Activated CD4-positive, alpha-beta T cell treated with anti-CD3 and anti-CD28 coated beads for 24 hours (primary cell): ENCODE measurements at places on chromosomes 6 and 20.
A peak's percentile ranks its signal among the peaks of the same experiment; 100 is the strongest.

DNA sequence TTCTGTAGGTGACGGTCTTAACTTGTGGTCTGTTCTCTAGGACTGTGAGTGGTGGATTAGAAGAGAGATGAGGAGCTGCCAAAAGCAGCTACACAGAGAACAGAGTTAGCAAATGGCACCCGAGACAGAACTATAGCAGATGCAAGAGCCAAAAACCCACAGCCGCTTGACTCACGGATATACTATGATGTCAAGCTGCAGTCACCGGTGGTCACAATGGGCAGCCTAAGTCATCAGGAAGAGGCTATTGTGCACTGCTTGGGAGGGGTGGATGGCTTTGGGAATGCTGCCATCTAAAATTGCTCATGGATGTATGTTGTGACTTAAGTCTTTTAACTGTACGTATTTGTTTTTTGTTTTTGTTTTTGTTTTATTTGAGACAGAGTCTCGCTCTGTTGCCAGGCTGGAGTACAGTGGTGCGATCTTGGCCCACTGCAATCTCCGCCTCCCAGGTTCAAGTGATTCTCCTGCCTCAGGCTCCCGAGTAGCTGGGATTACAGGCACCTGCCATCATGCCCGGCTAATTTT lies at the start of gene GTSF1L:
Gene GTSF1L, minus strand, starts transcription at position 192 of the 528 bp plus-strand sequence. CDS start 308 bp downstream, outside the sequence.
- DNase-seq = no peak

DNA sequence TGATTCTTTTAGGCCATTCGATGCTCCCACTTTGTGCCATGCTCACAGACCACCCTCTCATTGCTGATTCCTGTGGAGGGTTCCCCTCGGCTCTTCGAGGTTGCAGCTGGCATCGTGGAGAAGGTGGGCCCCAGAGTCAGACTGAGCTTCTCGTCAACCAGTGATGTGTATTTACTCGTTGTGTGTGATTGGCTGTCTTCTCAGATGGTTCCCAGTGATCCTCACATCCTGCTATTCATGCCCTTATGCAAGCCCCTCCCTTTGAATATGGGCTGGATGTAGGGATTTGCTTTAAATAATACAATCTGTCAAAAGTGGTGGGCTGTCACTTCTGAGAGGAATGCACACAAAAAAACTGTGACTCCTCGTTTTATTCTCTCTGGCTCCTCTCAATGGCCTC lies 99.6 kb upstream of the ENPP5 start:
- DNase-seq = no peak

DNA sequence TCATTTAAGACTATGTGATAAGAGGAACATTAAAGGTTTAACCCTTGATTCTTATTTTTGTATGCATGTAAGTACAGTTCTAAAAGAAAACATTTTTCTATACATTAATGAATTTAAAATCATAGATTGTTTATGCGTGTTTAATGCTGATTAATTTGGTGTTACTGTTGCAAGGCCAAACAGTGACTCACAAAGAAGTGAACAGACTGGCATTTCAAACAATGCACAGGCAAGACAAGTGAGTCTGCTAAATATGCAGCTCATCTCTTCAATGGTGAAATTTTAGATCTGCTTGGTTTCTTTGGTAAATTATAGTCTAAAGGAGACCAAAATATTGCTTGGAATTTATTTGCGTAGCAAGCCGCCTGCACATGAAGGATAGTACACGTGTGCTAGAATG lies 417.4 kb upstream of the SOX4 start:
- DNase-seq = no peak

DNA sequence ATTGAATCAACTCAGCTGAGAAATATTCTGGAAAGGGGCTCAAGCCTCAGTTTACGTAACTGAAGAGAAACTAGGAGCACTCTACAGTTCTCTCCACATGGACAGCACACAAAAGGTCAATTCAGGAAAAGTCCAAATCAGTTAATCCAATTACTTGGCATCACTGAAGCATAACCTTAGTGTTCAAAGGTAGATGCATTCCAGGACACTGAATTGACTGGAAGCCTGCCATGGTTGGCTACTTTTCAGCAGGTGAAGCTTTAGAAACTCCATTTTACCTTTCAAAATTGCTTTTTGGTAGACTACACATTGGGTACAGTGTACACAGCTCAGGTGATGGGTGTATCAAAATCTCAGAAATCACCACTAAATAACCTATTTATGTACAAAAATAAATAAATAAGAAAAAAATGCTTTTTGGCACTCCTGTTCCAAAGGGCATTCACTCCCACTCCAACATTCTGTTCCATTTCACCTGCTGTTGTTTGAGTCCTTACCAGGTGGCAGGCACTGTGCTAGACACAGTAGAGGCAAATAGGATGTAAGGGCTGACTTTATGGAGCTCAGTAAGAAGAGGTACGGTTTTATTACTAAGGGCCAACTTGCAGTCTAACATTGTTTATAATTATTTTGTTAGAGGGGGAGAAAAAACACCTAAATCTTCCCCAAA lies 153.4 kb downstream of the FAXC start:
- DNase-seq = no peak

- no peak for DNase-seq
These were observed at the start of gene TAAR1 for GRCh38 chr6:132659082-132659481. Gene TAAR1, minus strand, starts transcription at chr6:132659182. Its CDS starts 13,179 bp downstream, at chr6:132646003.

GRCh38 chr6:41691426-41692079 lies 43.9 kb downstream of the TFEB start:
- no peak for DNase-seq

- DNase-seq = peak; percentile 51
These were observed 32.0 kb downstream of the ARHGAP40 start for GRCh38 chr20:38633577-38634093.

DNA sequence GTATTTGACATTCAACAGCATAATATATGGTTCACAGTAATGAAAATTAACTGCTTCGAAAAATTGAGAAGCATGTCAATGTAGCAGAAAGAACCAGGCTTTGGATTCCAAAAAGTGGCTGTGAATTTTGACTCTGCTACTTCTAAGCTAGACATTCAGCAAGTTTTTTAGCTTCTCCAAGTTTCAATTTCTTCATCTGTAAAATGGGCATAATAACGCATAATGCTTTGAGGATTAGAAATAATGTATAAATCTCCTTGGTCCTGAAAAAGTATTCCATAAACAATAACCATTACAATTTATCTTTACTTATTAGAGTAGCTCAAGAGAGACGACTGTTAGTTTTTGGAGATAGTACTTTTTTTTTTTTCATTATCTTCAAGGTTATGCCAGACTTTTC lies 7.7 kb downstream of the BLTP3A start:
- DNase-seq = no peak

- DNase-seq = no peak
These were observed 20.6 kb upstream of the NKX2-2 start for GRCh38 chr20:21534453-21534852.

- peak; percentile 18 for DNase-seq
These were observed 1.6 kb downstream of the INSM1 start for GRCh38 chr20:20369250-20370093.

GRCh38 chr6:40803897-40804702 lies 216.9 kb upstream of the LRFN2 start:
- DNase-seq = no peak

- DNase-seq = no peak
These were observed 79.7 kb upstream of the MYLIP start for GRCh38 chr6:16049168-16049567.

GRCh38 chr20:58706150-58706892 lies 13.7 kb downstream of the NPEPL1 start:
- DNase-seq = no peak

- DNase-seq = no peak
These were observed 412.3 kb upstream of the ID4 start for GRCh38 chr6:19424853-19425252.

GRCh38 chr6:123716506-123716905 lies 79.8 kb upstream of the TRDN start:
- no peak for DNase-seq

- no peak for DNase-seq
These were observed 120.8 kb downstream of the ISM1 start for GRCh38 chr20:13341737-13342393.

DNA sequence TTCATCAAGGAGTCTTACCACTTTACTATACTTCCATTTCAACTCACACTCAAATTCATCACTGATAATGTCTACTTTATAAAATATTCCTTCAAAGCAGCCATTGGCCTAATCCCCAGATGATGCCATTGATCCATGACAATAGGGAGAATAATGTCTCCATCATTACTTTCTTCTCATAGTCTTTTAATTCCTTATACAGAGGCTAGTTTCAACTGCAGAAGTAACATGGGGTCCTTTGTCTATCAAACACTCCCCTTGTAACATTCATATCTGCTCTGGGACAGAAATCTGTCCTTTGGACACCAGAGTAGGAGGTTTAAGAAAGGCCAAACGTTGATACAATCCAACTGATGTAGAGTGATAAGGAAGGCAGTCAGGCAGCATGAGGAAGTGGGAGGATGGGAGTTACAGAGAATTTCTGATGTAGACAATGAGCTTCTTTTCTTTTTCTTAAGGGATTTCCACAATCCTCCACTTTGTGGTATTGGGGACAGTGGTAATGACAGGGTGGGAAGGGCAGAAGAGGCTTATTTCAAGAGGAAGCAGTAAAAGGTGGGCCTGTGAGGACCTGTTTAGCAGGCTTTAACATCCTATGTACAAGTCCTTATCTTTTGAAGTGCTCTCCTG lies 18.9 kb upstream of the HLA-DOA start:
- DNase-seq = no peak

- DNase-seq = no peak
These were observed 911.8 kb downstream of the EPHA7 start for GRCh38 chr6:92507552-92507951.

DNA sequence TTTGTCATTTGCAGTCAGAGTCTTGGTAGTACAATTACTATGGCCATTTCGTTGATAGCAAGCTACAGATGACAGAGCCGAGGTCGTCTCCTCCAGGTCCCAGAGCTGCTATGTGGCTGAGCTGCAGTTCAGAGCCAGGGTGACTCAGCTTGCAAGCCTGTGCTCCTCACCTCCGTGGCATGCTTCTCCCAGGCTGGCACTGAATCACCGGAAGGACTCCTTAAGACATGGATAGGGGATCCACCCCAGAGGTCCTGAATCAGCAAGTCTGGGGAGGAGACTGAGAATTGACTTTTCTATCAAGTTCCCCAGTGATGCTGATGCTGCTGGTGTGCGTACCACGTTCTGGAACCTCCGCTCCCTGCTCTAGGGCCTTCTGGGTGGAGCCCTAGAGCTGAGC lies 291.2 kb downstream of the CDH26 start:
- no peak for DNase-seq

- DNase-seq = no peak
These were observed 231.3 kb upstream of the FLRT3 start for GRCh38 chr20:14568701-14569100.

DNA sequence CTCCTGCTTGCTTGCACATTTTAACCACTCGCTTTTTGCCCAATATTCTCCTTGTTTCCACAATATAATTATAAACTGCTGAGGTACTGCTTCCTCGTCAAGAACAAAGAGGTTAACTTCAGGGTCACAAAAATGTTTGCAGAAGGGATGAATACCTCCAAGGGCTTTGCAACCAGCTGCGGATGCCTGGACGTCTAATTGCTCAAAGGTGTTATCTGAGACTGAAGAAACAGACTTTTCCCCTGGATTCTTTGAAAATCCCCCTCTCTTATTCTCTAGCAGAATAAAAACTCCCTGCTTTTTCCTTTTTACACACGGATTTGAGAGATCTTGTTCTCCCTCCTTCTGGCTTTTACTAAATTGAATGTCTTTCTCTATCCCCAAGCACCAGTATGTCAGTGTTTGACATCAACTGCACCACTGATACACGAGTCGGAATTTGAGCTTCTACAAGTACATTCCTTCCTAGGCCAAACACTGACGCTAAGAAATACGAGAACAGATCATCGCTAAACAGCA lies 336 bp upstream of the SMPDL3A start:
- DNase-seq = no peak

GRCh38 chr6:111086685-111087084 lies 618 bp upstream of the SLC16A10 start:
- no peak for DNase-seq

- DNase-seq = no peak
These were observed 318.6 kb downstream of the LRFN2 start for GRCh38 chr6:40268614-40269013.

DNA sequence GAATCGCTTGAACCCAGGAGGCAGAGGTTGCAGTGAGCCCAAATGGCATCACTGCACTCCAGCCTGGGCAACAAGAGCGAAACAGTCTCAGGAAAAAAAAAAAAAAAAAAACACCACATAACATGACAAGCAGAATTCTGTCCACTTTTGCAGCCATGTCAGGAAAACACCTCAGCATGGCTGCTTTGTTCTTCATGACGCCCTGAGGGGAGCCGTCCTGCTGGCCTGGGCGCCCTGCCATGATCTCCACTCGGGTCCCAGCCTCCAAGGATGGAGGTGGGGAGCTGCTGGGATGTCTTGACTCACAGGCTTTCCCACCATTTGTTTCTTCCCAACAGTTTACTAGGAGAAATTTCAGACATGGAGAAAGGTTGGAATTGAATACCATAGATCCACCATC lies 42.2 kb downstream of the SNX9 start:
- no peak for DNase-seq

DNA sequence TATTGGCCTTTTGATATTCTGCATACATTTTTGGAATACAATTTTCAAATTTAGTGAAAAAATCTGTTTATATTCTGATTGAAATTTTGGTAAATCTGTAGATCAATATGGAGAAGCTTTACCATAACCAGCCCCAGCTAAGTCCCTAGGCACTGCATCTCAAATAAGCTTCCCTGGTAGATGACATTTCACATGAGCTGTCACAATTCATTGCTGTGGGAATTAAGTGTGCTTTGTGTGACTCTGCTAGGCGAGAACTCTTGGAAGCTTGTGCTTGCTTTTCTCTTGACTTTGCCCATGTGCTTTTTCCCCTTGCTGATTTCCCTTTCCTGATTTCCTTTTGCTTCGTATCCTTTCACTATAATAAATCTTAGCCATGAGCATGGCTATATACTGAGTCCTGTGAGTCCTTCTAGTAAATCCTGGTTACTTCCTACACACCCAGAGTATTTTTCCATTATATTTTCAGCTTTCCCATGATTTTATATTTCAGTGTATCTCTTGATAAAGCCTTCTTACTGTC lies 166.5 kb upstream of the MMS22L start:
- no peak for DNase-seq

- DNase-seq = no peak
These were observed 142.7 kb upstream of the SULF2 start for GRCh38 chr20:47927944-47928343.

DNA sequence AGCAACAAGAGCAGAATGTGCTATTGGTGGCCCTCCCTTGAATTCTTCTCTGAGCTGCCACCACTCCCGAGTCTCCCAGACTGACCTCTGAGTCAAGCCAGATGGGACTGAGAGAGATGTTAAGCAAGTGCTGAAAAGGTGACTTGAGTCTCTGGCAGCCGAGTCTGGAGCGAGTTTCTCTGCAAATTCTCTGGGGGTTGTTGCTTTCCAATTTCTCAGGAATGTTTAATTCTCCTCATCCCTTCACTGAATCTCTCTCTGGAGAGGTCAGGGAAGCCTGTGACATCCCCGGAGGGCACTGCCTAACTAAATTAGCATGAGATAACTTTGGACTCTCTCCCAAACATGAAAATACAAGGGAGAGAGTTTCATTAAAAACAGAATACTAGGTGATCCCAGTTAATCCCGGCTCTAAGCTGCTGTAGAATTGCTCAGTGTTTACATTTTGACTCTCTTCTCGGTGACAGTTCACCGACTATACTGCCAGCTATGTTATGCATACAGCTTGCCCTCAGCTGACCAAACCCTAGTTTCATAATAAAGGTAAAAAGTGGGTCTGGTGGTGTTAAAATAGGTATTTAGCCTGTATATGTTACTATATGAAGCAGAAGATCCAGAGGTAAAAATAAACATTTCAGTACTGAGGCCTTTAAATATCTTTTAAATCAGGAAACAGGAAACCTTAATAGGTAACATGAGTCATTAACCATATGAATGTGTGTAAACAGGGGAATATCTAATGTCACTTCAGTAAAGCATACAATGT lies 157.9 kb downstream of the FOXC1 start:
- no peak for DNase-seq

- no peak for DNase-seq
These were observed 110.2 kb downstream of the MYLK4 start for GRCh38 chr6:2640551-2640950.
